ENCODE measurements at places on chromosomes 4 and X.

DNA sequence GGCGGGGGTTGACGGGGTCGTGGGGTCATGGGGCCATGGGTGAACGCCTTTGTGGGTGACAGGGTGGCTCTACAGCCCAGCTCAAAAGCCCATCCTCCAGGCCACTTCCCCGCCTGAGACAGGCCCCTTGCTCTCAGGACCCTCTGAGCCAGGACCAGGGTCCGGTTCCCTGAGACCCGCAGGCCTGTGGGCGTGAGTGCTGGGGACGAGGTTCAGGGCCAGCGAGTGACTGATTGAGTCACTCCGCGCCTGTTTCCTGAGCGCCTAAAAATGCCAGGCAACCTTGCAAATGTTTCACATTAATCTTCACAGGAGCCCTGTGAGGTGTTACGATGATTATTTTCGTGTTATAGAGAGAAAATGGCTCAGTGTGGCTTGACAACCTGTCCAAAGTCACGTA lies 97.8 kb downstream of the ZNF674 start:
- no peak for DNase-seq

- no peak for DNase-seq
These were observed 224.7 kb downstream of the MID1 start for GRCh38 chrX:10395643-10396042.

DNA sequence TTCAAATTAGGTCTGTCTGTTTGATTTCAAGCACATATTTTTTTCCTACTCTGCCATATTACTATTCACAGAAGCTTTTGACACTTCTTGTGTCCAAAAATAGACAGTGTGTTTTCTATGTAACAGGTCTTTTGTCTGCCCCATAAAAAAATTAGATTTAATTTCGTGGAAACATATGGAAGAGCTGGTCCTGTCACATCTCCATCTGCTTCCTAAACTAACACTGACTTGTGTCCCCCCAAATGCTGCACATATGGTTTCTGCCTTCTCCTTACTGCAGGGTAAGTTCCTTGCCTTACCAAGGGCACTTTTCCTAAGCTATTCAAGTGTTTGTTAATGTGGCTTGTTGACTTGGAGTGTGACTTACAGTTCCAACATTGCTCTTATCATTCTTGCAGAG lies 340.7 kb upstream of the ARX start:
- no peak for DNase-seq

DNA sequence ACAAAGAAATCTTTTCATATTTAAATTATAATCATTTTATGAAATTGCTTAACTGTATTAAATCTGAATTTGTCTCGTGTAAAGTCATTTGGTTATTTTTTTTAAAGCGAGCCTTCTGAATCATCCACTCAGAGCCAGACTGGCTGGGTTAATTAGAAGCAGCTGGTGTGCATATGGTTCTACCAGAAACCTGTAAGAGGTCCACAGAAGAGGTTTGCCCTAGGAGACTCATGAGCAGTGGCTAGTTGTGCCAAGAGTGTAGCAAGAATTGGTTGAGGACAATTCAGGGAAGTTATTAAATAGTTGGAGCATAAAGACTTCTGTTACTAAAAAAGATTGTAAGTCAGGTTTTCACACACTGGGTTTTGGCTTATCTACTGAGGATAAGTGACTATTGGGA lies 267.4 kb downstream of the IL1RAPL2 start:
- DNase-seq = no peak

DNA sequence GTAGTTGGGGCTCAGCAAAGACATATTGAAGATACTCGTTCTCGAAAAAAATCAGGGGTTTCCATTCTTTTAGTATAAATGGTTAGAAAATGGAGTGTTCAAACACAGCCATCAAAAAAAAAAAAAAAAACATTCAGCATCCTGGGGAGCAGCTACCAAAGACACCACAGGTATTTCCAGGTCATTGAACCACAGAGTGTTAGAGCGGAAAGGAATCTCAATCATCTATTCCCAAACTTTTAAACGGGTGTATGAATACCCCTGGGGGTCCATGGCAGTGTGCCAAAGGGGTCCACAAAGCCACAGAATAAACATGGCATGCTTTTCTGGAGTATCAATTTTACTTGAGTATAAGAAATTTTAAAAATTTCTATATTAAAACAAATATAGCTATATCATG lies 6.9 kb upstream of the FGF16 start:
- no peak for DNase-seq

- peak; percentile 87 for DNase-seq
These were observed at the start of gene RAB33A for GRCh38 chrX:130171446-130172126. Gene RAB33A, plus strand, starts transcription at chrX:130171962. Its CDS starts 101 bp downstream, at chrX:130172063.

All from putamen (tissue), 1 donor.